ENCODE measurements at places on chromosomes 4 and X.

DNA sequence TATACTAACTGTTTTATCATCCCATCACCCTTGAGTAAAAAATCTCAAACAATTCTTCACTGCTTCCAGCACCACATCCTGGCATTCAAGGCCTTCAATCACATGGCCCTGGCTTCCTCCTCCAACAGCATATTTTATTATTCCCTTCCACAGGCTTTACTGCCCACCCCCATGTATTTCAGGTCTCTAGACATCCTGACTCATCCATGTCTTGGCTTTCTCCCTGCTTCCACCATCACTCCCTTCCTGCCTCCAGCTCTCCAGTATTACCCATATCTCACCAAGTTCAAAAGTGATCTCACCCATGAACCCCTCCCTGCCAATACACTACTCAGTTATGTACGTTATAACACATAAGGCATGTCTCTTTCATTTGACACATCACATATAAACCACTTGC lies 34.7 kb upstream of the PLAC1 start:
- DNase-seq, result no peak

GRCh38 chr4:127782025-127782274 lies 172 bp upstream of the HSPA4L start:
- DNase-seq, result peak; percentile 78

DNA sequence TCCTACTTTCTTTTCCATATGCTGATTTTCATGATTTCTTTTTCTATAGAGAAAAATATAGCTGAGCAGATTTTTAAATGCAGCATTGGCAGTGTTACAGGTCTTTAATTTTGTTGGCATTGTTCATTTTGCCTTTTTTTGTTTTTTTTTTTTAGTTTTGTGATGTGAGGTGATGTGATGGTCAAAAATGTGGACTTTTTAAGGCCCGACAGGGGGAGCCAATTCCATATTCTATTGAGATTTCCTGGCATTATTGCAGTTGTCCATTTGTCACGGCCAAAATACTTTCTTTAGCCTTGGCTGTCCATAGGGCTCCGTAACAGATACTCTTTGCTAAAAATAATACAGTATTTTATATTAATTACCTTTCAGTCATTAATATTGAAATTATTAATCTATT lies 47.8 kb downstream of the SLIT2 start:
- DNase-seq, result no peak

DNA sequence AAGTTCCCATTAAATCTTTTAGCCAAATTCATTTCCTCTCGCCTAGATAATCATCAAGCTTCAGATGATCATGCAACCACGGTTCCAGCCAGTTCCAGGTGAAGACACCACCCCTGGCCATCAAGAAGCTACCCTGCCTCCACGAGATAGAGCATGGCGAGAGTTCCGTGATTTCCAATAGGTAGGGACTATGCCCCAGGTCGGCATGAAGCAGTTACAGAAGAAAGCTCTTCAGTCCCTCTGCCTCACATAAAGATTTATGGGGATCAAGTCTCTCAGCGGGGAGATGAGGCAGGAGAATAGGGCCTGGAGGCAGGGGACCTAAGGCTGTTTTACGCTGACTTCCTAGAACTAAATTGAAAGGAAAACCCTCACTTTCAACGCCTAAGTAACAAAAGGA lies 183.9 kb downstream of the OR13H1 start:
- DNase-seq, result no peak

- DNase-seq, result no peak
These were observed 300.6 kb upstream of the SPANXN1 start for GRCh38 chrX:144946666-144947065.

DNA sequence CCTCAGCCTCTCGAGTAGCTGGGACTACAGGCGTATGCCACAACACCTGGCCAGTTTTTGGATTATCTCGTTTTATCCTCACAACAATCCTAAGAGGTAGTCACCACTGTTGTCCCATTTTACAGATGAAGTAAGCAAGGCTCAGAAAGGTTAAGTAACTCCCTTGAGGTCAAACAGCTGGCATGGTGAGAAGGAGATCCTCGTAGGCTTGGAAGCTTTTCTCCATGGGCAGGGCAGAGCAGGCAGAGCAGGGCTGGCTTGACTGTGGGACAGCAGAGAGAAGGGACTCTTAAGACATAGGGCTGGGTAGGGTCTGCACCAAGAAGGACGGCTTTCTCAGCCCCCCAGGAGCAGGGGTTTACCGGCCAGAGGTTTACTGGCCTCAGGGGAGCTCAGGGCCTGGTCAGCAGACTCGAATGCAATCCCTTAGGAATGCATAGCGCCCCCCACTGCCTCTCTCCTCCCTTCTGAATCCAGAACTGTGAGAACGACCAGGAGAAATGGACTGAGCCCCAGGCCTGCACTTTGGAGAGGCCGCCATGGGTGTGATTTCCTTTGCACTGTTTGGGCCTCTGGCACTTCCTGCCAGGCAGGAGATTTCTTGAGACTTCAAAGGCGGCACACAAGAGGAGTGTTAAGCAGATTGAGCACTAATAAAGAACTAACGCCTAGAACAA lies 14.0 kb upstream of the CDKN2AIP start:
- no peak for DNase-seq

- DNase-seq, result no peak
These were observed 260.7 kb downstream of the INPP4B start for GRCh38 chr4:142585411-142585810.

- DNase-seq, result no peak
These were observed 62.1 kb upstream of the LANCL3 start for GRCh38 chrX:37509349-37509748.

GRCh38 chr4:4645743-4646142 lies 103.9 kb upstream of the STX18 start:
- DNase-seq, result no peak

GRCh38 chr4:16055471-16055870 lies 28.4 kb downstream of the PROM1 start:
- DNase-seq, result no peak

DNA sequence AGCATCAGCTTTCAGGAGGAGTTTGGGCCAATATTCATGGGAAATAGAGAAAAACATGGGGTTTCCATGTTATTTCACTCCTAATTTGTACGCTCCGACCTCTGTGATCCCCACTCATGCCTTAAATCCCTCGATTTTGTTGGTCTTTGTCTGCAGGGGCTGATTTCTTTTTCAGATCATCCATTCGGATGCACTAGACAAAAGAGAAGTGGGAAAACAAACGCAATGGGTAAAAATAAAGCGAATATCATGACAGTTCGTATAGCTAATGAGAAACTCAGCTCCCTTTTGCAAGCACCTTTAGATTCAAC lies 139.1 kb upstream of the PLAC1 start:
- no peak for DNase-seq

GRCh38 chrX:10120331-10120730 lies 36.4 kb upstream of the CLCN4 start:
- DNase-seq, result no peak

DNA sequence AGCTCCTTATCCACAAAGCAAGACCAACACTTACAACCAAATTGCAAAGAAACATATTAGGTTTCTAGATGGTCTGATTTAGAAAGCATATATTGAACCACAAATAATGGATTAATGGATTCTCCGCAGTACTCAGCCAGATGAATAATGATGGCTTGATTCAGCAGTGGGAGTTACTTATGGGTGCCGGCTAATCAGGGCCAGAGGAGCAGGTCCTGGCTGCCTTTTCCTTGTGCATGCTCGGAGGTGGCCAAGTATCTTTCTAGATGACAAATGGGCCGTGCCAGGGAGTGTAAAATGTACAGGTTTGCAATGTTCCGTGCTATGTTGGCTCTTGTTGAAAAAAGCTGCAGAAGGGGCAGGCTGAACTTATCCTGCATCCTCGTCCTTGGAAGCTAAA lies 70.2 kb downstream of the VCX3A start:
- DNase-seq, result no peak

DNA sequence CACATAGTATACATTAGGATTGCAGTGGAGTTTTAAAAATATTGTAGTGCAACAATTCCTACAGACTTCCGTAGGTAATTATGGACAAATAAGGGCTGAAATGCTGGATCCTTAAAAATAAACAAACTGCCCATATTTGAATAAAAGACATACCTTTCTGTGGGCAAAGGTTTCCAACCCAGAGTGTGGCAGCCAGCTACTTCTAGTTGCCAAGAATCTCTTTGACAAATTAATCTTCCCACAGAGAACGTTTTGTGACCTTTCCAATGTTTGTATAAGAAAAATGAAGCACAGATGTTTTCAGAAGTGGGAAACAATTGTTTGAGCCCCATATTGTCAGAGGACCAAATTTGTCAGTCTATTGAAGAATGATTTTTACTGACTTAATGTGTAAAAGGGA lies 21.1 kb downstream of the GRPR start:
- no peak for DNase-seq

DNA sequence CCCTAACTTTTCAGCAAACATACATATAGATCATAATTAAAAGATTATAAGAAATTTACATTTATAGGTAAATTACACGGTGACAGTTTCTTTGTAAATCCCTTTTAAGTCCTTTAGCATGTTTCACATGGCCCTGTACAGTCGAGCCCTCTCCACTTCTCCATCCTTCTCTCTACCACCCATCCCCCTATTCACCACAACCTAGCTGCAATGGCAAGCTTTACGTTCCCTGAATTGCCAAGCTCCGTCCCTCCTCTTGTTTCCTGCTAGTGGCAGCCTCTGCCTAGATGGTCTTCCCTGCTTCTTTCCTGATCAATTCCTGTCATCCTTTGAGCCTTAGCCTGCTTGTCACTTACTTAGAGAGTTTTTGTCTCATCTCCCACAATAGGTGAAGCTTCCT lies 116.2 kb downstream of the TMA16 start:
- no peak for DNase-seq

- no peak for DNase-seq
These were observed 89.8 kb downstream of the UCHL1 start for GRCh38 chr4:41346306-41347061.

DNA sequence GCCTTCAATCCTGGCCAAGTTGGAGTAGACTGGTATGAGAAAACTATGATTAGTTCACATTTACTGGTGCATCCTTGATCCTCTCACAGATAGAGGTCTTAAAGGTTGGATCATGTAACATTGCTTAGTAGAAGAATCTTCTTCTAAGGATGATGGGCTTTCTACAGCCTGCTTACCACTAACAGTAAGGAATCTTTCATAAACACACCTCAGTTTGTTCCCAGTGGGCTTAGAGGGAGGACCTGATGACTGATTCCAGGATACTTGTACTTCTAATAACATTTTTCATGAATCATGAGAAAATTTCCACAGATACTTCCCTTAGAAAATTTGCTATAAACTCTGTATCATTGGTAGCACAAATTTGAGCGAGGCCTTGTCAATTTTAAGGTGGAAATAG lies 40.6 kb downstream of the CCNI start:
- no peak for DNase-seq

GRCh38 chr4:55819634-55820033 lies at the start of gene EXOC1L:
EXOC1L (plus strand) TSS chr4:55819790; CDS start chr4:55820027, 237 bp downstream.
- DNase-seq, result no peak

DNA sequence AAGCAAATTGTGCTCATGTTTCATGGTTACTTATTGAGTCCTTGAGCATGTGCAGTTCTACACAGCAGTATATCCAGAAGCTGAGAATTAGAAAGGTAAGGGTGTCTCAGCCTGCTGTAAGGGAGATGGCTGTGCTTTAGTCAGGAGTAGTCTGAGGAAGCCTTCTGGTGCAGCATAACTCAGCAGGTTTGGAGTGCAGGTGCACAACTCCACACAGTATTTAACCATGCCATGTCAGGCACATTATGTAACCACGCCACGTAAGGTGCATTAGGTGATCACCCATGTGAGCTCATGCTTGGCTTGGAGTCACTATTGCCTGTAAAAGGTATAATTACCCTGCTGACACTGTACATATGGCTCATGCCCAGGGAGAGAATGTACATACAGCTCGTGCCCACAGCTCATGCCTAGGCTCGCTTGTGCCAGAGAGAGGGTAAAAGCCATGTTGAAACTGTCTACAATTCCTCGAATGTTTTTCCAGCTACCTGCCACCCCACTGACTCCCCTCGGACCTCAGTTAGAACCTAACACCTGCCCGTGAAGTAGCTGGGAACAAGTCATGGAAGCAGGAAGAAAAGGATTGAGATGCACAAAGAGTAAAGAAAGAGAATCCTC lies 37.8 kb downstream of the UCHL1 start:
- no peak for DNase-seq

DNA sequence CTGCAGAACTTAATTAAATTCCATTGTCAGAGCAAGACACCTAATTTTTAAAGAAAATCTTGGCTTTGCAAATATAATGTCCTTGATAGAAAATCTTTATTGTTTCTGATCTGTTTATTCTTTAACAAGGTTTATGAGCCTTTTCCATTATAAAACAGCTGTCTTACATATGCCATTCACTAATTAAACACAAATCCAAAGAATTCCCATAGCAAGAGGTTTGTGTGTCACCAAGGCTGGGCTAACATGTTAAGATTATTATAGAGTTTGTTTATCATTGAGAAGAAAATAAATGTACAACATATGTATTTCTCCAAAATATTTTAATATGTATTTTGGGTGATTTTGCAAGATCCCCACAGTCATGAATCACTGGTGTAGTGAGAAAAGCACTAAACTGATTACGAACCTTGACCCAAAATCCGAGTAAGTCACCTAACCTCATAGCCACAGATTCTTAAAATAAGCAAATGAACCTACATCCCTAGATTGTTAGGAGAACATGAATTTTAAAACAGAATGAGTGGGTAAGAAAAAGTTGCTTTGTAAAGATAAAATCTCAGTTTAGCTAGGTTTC lies 694.8 kb upstream of the INTU start:
- no peak for DNase-seq

- peak; percentile 59 for DNase-seq
These were observed 133.6 kb upstream of the GIMD1 start for GRCh38 chr4:106502106-106502699.

GRCh38 chr4:17797808-17798207 lies 12.7 kb downstream of the DCAF16 start:
- no peak for DNase-seq

DNA sequence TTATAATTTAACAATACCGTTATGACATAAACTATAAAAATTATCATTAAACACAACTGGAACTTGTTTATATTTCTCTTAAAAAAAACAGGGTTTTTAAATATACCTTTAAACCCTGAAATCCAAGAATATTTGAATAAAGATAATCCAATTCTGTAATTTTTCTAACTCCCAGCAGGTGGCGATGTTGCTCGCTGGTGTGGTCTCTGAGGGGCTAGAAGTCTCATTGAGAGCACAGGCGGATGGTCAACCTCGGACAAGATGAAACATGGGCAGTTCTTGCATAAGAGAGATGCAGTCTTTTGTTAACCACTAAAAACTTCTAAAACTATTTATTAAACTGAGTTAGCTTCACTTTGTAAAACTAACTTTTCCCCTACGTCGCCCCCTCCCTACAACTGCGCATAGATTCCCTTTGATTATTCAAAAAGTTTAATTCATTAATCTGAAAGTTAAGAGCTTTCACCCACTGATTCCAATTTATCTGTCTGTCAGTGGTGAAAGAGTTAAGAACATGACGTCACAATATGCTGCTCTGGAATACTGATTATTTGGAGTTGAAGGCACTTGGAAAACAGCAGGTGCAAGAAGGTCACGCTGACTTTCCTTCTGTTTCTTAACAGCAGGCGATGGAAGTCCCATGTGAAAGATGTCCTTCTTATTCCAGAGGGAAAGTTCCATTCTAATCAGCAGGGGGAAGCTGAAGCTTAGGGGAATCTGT lies 29.5 kb downstream of the DMP1 start:
- peak; percentile 35 for DNase-seq

Data from SW480 (cell line).